ENCODE measurements at places on chromosomes 3 and 15.

GRCh38 chr3:190281308-190282051, 40.8 kb downstream of the CLDN1 start:
- peak; percentile 81 for DNase-seq

DNA sequence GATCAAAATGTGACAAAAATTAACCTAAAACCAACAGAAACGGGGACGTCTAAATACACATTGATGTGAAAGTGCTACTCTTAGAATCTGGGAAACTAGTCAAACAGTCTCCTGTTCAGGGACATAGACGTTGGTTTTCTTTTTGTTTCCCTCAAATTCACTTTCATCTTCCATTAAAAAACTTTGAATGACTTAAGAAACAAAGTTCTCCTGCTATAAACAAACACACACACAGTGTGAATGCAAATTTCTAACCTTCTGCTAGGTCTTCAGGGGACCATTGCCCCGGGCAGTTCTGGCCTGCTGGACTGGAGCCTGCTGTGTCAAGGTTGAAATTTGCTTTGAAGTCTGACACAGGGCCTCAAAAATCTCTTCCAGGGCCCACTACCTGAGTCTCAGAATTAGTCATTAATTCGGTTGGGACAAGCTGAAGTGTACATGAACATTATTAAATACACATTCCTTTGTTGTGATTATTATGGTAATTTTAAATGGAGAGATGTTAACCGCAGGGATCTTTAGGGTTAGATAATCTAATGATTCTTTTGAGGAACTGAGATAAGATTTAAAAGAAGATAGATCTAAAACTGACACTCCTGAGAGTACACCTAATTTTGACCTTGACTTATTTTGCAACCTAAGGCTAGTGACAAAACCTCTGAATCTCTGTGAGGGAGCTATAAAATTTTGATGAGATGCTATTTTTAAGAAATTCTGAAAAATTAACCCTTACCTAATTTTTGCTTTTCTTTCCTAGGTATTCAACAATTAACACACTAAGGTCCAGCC, 1260.4 kb downstream of the ROBO1 start:
- no peak for DNase-seq

- DNase-seq, result no peak
Measured at GRCh38 chr15:58247855-58248842, 110.0 kb downstream of the AQP9 start.

DNA sequence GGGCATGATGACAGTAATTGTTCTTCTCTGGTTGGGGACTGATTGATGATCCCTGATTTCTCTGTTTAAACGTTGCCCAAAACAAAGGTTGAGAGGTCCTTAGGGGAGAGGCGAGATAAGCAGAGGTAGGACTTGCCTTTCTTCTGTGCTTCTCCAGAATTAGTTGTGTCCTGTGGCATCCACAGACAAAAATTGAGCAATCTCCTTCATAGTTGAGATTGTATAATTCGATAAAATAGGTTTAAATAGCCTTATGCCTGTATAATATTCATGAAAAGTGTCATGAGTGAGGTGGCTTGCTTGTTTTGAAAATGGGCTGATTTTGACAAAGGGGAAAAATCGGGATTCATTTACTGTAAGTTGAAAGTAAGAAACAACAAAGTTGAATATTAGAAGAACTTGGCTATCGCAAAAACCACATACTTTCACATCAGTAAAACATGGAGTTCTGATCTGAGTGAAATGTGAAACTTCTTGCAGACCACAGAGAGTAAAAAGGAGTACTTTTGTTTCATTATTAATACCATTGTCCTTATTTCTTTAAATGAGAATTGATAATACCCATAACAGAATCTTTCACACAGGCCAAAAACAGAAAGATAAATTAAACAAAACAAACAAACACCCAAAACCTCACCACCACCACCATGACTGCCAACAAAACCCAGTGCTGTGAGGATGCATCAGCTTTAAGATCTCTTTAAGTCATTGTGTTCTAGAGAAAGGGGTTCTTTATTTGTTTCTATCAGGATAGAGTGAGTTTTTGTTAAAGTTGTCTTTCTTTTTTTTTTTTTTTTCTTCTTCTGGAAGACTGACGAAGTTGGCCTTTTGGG, 155.7 kb downstream of the LPP start:
- peak; percentile 47 for DNase-seq

GRCh38 chr15:58179206-58179605, 41.0 kb downstream of the AQP9 start:
- no peak for DNase-seq

DNA sequence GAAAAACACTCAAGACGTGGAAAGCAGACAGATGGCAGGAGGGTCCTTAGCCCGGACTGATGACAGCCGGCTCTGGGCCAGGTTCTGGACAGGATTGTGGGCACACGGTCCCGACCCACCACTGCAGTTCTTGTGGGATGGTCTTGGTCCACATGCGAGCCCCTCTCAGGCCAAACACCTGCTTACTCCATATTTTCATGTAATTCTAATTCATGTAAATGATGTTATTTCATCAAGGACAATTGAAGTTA, 32.6 kb downstream of the TM2D3 start:
- no peak for DNase-seq

DNA sequence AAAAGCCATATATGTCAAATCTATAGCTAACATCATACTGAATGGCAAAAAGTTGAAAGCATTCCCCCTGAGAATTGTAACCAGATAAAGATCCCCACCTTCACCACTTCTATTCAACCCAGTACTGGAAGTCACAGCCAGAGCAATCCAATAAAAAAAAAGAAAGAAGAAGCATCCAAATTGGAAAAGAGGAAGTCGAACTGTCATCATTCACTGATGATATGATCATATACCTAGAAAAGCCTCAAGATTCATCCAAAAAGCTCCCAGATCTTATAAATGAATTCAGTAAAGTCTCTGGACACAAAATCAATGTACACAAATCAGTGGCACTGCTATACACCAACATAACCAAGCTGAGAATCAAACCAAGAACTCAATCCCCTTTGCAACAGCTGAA, 97.4 kb downstream of the CBLB start:
- no peak for DNase-seq

- DNase-seq, result no peak
Measured at GRCh38 chr3:149291178-149291577, 42.3 kb downstream of the TM4SF18 start.

- DNase-seq, result no peak
Measured at GRCh38 chr15:94526071-94526689, 294.8 kb downstream of the MCTP2 start.

GRCh38 chr15:57251941-57252340, 124.4 kb upstream of the CGNL1 start:
- DNase-seq, result peak; percentile 63

- DNase-seq, result no peak
Measured at GRCh38 chr3:127052121-127052561, 69.2 kb downstream of the PLXNA1 start.

Measured in choroid plexus epithelial cell (primary cell).